ENCODE measurements at places on chromosomes 6 and 20.

DNA sequence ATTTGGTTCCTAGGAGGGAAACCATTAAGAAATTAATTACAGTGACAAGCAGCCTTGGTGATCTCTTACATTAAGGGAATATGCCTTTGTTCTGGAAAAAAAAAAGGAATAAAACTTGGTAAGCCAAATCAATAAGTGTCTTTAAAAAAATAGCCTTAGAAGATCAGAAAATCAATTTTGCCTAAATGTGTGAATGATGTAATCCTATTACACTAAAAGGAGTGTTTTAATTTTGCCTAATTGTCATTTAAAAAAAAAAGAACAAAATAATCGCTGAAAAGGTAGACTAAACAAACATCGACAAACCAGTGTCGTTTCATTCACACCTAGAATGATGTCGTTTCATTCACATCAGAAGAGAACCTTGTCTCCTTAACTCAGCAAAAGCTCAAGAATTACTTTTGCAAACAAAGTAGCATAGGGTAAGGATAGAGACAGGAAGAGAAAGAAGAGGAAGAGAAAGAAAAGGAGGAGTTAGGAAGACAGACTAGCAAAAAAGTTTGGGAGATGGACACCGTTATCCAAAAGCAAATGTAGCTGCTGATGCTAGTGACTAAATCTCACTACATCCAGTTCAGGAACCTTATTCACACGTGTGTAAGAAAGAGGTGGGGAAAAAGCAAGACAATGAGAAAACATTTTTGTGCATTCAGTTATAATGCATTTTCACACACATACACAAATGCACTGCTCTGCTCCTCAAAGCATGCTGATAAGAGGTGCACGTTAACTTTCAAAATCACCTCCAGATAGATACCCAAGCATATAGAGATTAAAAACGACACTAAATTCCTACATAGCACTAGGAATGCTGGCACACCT lies 60.6 kb downstream of the HIVEP2 start:
- DNase-seq = no peak

DNA sequence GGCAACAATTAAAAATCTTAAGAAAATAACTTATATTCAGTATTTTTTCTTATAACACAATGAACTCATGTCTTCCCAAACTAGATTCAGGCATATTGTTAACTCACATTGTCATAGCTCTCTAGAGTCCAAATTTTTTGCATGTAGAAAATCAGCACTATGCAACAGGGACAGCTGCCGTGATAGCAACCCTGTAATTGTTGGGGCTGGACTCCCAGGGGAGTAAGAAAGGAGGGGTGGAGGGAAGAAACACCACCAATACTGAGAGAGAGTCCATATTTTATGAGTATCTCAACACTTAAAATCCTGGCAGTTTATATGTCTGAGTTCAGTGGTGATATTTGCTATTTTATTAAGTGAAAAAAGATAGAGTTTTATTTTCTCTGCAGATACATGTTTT lies 89.6 kb upstream of the HS3ST5 start:
- no peak for DNase-seq

DNA sequence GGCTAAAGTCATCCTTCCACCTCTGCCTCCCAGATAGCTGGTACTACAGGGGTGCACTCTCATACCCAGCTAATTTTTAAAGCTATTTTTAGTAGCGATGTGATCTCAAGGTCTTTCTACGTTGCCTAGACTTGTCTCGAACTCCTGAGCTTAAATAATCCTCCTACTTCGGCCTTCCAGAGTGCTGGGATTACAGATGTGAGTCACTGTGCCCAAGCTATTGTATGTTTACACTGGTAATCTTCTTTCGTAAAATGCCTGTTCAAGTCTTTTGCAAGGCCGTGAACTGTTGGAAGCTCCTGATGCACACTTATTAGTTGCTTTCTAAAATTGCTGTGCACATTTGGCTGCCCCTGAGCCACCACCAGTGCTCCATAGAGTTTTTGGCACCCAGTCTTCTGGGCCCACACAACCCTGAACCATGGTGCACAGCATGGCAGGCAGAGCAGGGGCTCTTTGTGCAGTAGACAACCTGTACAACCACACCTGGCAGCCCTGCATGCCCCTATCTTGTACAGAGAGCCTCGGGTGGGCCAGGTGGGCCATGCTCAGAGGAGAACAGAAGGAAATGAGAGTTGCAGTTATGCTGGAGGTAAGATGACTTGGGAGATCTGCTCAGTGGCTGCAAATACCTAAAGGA lies 33.3 kb downstream of the PDRG1 start:
- DNase-seq = no peak

DNA sequence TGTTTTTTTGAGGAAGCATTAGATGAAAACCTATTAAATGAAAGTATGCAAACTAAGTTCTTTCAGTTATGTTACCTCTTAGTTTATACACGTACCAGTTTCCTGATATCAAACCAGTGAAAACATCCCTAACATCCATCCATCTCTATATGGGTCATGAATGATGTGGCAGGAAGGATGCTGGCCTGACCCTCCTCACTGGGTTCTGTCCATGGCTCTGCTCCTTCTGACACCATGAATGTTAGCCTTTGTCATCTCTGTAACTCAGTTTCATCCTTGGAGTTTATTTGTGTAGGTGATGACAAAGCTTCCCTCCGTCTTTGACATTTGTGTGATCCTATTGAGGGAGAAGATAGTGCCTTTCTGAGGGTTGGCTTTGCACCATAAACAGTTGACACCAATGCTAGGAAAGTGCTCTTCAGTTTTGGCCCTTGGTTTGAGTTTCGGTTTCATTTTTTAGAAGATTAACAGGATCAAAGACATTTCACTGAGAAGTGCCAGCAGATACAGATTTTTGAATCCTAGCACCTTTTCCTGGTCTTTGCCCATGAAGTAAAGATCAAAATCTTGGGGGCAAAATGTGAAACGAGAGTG lies 72.0 kb upstream of the SCGN start:
- no peak for DNase-seq

DNA sequence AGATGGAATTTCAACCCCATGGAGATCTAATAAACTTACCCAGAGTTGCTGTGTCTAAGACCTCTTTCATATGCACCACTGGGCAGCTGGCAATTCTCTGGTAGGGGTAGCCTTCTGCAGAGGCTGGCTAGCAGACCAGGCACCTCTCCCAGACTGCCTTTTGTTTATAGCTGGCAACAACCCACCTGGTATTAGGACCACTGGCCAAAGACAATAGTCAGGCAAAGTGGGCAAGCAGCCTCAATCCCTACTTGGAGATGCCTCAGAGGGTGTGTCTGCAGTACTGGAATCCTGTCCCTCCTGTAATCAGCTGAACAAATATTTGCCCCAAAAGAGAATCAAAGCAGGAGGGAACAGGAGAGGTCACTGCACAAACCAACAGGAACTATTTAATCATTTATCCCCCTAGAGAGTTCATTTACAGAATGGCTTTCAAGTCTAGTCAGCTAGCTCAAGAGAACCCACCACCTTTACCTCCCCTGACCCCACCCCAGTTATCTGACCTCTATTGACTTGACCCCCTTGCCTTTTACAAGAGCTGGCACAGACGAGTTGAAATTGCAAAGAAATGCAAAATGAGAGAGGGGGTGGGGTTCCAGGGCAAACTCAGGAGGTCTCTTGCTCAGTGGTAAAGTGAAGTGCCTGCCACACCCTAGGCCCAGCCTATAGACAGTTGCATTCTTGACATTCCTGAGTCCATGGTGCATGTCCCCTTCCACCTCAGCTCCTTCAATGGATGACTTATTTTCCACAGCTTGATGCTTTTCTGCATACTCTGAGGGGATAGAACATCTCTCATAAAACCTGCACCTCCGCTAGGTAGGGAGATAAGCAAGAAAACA lies 2.8 kb downstream of the BCL2L1 start:
- DNase-seq = no peak

GRCh38 chr6:55543633-55544309 lies 35.2 kb downstream of the HMGCLL1 start:
- DNase-seq = no peak

DNA sequence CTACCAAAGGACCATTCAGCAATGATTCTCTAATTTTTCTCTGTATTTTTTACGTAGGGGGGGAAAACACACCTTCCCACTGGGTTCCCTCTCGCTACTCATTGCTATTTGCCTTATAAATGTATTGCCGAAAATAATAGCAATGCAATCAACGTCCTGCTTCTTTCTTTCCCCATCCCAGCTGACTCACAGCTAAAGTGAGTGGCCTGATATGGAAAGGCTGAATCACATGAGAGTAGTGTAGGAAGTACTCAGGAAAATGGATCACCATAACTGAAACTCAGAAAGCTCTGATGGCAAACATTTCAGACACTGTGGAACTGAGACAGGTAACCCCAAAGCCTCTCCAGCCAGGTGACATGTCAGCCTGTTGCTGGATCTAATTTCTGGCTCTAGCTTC lies 49.3 kb upstream of the SRPK1 start:
- DNase-seq = no peak

- no peak for DNase-seq
Measured at GRCh38 chr6:163398115-163398514, 16.4 kb upstream of the QKI start.

DNA sequence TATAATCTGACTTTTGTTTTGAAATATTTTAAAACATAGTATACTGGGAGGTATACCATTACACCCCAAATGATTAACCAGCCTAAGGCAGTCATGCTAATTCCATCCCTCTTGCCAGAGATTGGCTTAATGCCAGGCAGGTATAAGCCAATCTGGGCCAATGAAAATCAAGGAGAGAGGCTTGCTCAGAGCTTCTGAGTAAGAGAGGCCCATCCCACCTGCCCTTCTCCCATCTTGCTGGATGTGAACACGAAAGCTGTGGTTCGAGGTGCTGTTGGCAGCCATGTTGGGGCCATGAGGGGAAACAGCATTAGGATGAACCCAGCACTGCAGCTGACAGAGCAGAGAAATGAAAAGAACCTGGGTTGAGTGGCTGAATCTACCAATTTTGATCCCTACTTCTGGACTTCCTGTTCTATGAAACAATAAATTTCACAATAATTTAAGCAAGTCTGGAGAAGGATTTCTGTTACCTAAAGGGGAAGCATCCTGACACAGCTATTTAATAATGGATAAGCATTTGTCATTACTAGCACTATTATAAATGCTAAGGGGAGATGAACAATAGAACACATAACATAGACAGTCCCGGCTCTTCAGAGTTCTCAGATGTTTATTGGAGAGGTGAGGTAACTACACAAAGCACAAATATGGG lies 152.3 kb downstream of the CDC5L start:
- peak; percentile 35 for DNase-seq

- no peak for DNase-seq
Measured at GRCh38 chr20:16498526-16499253, 74.6 kb downstream of the KIF16B start.

GRCh38 chr20:63132715-63133471 lies 83.0 kb downstream of the YTHDF1 start:
- no peak for DNase-seq

DNA sequence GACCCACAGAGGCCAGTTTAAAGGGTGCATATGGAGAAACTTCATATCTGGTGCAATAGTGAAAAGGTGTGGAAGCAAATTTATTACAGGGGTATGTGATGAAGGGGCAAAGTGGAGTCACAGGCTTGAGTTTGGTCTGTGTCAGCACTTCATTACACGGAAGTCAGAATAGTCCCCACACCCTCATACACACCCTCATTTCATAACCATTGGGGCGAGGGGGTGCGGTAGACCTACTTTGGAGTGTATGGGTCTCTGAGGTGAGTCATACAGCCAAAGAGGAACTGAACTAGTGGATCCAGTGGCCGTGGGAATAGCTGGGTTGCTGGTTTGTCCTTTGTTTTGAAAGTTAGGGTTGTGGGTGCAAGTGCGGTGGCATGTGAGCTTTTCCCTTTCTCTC lies 3.3 kb downstream of the TM9SF4 start:
- DNase-seq = peak; percentile 98

GRCh38 chr6:142885182-142885867 lies 59.7 kb downstream of the HIVEP2 start:
- DNase-seq = peak; percentile 72

DNA sequence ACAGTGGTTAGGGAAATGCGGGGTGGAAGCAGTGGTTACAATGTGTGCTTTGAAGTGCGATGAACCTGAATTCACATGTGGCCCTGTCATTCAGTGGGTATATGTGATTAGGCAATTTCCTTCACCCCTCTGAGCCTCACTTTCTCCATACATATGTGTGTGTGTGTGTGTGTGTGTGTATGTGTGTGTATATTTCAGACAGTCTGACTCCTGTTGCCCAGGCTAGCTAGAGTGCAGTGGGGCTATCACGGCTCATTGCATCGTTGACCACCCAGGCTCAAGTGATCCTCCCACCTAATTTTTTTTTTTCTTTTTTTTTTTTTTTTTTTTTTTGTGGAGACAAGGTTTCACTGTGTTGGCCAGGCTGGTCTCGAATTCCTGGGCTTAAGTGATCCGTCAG lies 6.3 kb downstream of the PPP1R14C start:
- peak; percentile 24 for DNase-seq

GRCh38 chr6:27517928-27518787 lies 45.3 kb upstream of the ZNF184 start:
- no peak for DNase-seq

DNA sequence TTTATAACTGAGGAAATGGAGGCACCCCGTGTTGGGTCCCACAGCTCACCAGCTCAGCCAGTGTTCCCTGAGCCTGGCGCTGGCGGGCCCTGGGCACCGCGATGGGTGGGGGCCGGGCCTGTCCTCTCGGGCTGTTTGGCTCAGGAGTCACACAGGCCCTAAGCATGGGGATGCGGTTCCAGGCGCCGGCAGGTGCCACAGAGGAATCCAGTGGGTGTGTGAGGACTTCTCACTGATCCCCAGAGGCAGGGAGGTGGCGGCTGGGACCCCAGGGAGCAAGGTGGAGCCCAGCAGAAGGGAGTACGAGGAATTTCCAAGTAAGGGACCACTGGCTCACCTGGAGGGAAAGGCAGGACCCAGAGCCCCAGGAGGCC lies 57.5 kb downstream of the IRF4 start:
- no peak for DNase-seq

DNA sequence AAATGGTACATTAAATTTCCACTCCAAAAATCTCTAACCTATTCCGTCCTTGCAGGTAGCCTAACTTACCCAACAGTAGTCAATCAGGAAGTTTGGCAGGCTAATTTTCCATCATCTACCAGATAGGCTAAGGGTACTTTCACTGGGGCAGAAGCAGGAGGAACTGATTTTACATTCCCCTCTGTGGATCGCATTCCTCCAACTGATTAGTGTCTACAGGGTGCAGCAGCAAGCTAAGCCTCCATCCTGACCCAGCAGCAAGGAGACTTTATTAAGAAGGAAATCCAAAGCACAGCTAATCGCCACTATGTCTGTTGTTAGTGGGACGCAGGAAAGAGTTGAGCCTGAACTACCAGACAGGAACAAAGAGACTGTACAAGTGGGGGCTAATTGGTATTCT lies 143.2 kb upstream of the RUNX2 start:
- DNase-seq = no peak

All from MV-4-11 (cell line).